ENCODE measurements at places on chromosomes 3 and 15. TPM values are rescaled to one million over a fixed set of nuclear protein-coding genes. Genes with fewer than 3 reads are reported as not detected.

GRCh38 chr3:55604402-55604801 lies 117.3 kb upstream of the WNT5A start:
- DNase-seq, result no peak

- DNase-seq, result no peak
Observed at GRCh38 chr3:62557983-62558382, 184.6 kb upstream of the FEZF2 start.

- DNase-seq, result no peak
Observed at GRCh38 chr3:153072382-153072781, 89.6 kb upstream of the RAP2B start.

The TMEM40 gene
- not detected for polyA plus RNA-seq
